CD4-positive, alpha-beta T cell treated with Interleukin-4 for 4 hours (primary cell): ENCODE measurements at places on chromosomes 4 and X.

- no peak for DNase-seq
Observed at GRCh38 chr4:3871881-3872833, 106.0 kb downstream of the ADRA2C start.

GRCh38 chr4:169220854-169221411, 49.8 kb downstream of the SH3RF1 start:
- DNase-seq = no peak

DNA sequence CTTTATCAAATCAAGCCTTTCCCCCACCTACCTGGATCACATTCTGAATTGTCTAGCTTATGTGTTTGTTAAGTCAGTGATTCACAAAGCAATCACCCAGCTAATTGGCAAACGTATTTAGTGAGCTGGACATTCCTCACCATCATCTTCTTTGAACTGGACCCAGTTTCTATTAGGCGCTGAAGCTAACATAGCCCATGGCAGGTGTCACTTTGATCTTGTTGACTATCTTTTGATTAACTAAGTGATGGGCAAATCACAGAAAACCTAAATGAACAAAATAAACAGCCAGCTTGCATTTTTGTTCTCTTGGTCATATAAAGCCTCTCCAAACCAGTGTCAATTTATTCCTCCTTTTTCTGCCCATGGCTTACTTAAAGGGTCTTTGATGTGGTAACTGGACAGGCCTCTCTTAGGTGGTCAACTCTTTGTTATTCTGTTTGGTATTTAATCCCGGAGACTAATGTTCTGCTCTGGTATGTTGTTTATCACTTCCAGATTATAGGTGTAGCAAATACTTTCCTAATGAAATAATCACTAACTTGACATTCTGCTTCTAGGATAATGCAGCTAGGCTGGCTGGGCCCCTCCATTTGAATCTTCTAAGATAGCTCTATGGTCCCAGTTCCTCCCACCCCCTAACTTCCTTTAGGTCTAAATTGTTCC, 105.3 kb upstream of the SMIM10 start:
- no peak for DNase-seq

- no peak for DNase-seq
Observed at GRCh38 chr4:1216076-1216614, 32.8 kb downstream of the CTBP1 start.

DNA sequence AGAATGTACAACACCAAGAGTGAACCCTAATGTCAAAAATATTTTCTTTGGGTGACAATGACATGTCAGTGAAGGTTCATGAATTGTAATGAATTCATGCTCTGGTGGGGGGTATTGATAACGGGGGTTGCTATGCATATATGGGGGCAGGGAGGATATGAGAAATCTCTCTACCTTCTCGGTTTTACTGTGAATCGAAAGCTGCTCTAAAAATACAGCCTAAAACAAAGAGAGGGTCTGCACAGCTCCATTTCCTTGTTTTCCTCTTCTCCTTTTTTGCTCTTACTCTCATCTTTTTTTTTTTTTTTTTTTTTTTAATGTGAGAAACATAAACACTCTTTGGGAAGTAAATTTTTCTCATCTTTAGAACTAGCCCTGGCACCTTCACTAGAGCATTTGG, 85.8 kb downstream of the DCTD start:
- no peak for DNase-seq

- no peak for DNase-seq
Observed at GRCh38 chrX:18557879-18558278, 114.0 kb downstream of the RS1 start.

- DNase-seq = no peak
Observed at GRCh38 chr4:79173186-79173585, 152.7 kb downstream of the NAA11 start.

- no peak for DNase-seq
Observed at GRCh38 chr4:31146366-31146765, 426.2 kb downstream of the PCDH7 start.
